ENCODE measurements at places on chromosomes 1 and 21.

- peak; percentile 100 for DNase-seq
Measured at GRCh38 chr1:109640285-109640865, 15.5 kb upstream of the GSTM4 start.

- DNase-seq = no peak
Measured at GRCh38 chr1:236494586-236495466, 29.0 kb upstream of the LGALS8 start.

DNA sequence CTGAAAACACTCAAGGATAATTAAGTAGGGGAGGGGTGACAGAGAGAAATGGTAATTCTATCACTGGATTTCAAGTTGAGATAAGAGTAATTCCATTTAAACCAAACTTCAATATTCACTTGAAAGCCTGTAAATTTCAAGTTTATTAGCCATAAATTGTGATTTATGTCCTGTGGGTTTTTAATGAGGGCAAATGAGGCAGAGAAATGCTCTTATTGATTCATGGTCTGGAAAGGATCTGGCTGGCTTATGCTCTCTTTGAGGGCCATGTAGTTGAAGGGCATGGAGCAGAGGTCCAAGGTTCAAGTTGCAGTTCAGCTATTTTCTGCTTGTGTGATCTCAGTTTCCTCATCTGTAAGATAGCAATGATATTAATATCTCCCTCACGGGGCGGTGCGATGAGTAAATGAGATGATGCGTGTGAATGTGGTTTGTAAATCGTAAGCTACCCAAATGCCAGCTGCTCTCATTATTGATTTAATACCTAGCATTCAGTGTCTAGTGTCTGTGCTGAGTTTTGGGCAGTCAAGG lies 12.3 kb downstream of the OLFML3 start:
- DNase-seq = no peak

DNA sequence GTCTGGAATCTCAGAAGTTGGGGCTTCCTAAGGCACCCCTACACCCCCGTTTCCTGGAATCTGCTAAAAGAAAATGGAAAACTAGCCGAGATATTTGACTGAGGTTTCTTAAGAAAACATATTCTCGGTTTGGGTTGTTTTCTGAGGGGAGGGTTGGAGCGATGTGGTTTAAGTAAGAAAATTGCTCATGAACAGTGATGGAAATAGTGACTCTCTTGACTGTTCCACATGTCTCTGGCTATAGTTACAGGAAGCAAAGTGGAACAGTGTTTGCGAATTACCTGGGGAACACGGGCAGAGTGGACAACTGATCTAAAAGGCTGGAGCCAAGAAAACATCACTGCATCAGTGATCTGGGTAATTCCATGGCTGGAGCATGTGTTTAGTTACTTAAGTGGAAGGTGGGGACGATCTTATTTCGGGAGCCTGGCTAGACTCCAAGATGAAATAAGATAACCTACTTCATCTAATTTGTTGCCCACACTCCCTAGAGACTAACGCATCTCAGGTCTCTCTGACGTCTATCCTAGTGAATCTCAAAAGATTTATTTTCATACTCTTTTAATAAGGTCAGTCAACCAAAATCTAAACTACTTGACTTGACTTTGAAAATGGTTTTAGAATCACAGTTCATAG lies 92.4 kb downstream of the KCNJ15 start:
- DNase-seq = no peak

GRCh38 chr1:201753492-201753891 lies 75.5 kb upstream of the IPO9 start:
- no peak for DNase-seq

- DNase-seq = no peak
Measured at GRCh38 chr1:158836038-158836437, 4.9 kb downstream of the MNDA start.

DNA sequence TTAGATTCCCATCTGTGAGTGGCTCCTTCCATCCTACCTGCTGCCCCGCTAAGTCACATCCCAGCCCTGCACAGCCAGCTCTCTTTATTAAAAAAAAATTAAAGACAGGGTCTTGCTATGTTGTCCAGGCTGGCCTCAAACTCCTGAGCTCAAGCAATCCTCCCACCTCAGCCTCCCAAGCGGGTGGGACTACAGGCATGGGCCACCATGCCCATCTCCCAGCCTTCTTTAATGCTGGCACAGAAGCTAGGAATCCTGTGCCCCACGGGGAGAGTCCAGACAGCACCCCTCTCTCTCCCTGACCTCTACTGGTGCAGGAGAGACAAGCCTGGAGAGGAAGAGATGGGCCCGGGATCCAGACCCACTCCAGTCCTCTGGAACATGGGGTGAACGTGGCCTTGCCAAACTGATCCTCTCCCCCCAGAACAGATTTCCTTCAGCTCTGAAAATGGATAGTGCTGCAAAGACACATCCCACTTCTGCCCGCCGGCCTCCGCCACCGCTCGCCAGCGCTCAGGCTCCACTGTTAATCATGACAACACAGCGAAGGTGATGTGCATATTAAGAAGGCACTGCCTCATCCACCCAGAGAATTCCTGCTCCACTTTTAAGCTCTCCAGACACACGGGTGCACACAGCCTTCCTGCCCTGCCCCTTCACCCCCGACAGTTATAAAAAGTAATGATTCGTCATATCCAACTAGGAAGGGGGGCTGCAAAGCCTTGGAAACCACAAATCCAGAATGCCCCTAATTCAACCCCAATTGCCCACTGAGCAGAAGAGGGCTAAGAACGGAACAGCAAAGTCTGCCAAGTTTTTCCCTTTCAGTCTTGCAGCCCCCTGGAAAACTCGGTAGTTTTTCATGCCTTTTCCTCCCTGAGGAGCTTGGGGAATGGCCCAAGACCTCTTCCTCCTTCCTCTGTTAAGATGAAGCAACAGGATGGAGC lies 68.1 kb downstream of the MRPL37 start:
- DNase-seq = no peak
